Amniotic epithelial cell (primary cell): ENCODE measurements at places on chromosomes 2 and 18.
A peak's percentile ranks its signal among the peaks of the same experiment; 100 is the strongest.

DNA sequence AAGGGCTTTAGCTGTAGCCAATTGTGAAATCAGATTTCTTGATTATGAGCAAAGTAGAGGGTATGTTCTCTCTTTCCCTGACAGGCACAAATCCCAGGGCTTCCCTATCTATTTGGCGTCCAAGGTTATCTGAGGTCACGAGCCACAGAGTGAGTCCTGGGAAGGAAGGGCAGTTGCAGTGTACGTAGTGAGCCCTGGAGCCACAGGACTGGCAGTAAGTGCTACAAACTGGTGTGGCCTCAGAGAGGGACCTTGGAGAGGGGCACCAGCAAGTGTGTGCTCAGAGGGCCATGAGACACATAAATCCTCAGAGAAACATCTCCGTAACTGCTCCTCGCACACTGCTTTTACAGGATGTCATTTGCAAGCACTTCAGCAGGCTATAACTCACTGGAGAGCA, 115.5 kb upstream of the SH3BP4 start:
- DNase-seq, result peak; percentile 72

DNA sequence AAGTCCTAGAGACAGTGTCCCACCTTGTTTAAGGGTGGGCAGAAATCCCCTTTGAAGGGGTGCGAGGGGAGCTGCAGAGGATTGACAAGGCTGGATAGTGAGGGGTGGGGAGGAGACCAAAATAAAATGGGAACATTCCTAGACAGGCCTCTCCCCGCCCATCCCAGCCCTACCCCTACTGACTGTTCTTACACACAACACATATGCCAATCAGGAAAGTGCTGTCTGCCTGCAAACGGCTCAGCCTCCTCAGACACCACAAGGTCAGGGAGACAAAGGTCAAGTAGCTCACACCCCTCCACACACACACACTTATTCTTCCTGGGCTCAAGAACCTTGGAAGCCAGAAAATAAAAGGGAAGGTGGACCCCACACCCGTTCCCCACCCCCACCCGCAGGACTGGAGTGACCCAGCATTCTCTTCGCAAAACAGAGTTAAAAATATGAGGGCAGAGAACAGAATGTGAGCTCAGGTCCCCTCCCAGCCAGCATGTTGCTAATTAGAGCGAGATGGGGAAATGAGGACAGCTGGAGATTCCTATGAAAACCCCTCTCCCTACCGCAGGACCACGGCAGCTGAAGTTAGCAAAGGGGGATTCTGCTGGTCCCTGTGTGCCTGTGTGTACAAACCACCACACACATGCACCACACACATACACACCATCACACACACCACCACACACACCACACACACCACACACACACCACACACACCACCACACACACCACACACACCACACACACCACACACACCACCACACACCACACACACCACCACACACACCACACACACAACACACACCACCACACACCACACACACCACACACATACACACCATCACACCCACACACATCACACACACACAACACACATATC, 197.8 kb downstream of the TNS1 start:
- DNase-seq, result peak; percentile 21

GRCh38 chr2:203988500-203989260, 52.1 kb downstream of the ICOS start:
- DNase-seq, result no peak

GRCh38 chr2:143341478-143341877, 212.3 kb downstream of the ARHGAP15 start:
- DNase-seq, result no peak

DNA sequence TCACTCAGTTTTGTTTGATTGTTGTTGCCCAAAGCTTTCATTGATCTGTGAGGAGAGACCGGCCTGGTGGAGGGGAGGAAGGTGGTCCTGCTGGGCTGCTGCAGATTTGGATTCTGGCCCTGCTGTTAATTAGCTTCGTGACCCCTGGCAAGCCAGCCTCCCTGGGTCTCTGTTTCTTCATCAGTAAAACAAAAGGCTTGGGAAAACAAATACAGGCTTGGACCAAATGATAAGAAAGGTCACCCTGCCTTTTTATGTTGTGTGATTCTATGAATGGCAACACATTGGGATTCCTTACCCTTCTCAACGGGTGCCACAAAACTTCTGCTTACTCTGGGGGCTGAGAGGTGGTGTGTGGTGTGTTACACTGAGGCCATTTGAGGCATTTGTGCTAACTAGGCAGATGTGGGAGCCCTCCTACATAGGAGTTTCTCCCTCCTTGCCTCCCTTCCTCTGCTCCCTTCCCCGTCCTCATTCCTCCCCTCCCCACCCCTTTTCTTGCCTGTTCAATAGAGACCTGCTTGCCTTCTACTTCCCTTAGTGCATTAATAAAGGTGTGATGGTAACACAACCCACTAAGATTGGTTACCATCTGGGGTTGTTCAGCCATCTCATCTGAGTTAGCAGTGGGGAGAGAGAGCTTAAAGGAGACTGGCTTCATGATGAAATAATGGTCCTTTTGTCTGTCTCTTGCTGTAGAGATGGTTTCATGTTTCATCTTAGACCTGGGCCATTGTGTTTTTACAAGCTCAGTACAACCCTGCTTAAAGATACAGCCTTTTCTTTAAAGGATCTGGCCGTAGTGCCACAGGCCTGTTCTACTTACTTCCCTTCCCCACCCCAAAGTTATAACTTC, 96.2 kb downstream of the TANC1 start:
- DNase-seq, result no peak

DNA sequence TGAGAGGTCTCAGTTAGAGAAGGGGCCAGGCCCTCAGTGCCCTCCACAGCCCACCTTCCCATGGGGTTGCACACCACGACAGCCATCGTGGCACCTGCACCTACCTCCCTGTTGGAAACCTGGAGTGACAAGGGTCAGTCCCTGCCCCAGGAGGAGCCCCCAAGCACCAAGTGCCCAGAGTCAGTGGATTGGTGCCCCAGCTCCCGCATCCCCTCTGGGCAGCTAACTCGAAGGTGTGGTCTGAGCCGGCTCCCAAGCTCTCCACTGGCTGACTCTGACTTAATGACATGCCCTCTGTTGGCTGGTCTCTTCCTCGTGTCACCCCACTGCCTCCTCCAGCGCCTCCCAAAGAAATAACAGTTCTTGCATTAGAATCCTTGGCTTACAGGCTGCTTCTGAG, 116.4 kb downstream of the NDUFA10 start:
- DNase-seq, result no peak

GRCh38 chr2:101831351-101831865, 133.9 kb downstream of the MAP4K4 start:
- peak; percentile 86 for DNase-seq

- DNase-seq, result peak; percentile 57
These were observed 7.1 kb downstream of the ADAM17 start for GRCh38 chr2:9548506-9548905.

GRCh38 chr2:46286715-46287114, 10.5 kb upstream of the EPAS1 start:
- no peak for DNase-seq

DNA sequence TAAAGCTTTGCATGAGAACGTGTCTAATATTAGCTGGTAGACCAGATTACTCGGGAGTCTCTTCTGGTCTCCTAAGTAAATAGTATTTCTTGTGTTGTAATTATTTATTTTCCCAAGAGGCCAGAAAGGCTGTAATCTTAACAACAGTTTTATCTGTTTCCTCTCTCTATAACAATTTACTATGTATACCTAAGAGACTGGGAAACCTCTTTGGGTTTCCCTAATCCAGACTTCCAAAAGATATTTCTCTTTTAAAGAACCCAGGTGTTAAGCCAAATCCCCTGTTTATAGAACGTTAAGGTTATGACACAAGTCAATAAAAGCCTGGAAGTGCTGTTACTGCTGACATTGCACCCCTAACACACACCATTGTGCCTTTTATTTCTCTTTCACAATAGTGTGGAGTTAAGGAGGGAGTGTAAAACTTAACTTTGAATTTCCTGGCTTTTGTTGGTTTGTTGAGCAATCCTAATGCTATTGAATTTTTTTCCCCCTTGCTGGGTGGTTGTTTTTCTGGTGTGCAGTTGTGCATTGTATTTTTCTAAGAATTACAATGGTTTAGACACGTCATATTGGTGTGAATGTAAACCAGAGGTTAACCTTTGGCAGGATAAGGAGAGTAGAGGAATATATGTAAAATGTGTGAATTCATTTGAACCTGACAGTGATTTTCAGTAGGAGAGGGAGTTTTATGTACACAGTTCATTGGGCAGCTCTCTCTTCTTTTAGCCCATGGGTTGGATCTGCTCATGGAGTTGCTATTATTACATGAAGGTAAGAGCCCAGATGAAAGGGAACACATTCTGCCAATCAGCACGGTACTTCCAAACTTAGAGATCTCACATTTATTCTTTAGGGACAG, 192.8 kb downstream of the MTX2 start:
- no peak for DNase-seq

- DNase-seq, result no peak
These were observed 534.3 kb downstream of the ADCYAP1 start for GRCh38 chr18:1438967-1439366.

DNA sequence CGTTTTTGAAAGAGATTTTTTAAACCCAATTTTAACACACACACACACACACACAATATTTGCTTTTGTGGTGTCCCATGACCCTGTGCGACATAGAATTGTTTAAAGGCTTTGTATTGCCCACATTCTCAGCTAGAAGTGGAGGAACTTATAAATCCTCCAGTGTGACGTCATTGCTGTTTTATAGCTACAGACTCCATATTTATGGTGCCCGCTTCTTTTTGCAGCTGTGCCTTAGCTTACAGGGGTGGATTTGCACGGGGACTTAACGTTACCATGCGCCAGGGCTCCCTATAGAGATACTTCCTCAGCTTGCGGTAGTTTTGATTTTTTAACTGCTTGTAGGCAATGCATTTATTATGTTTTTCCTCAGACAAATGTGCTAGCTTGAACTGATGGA, 101.9 kb upstream of the SMIM21 start:
- no peak for DNase-seq

GRCh38 chr18:32368991-32369390, 101.7 kb downstream of the GAREM1 start:
- DNase-seq, result no peak

- DNase-seq, result no peak
These were observed 279.4 kb downstream of the CCDC178 start for GRCh38 chr18:33161131-33161530.

DNA sequence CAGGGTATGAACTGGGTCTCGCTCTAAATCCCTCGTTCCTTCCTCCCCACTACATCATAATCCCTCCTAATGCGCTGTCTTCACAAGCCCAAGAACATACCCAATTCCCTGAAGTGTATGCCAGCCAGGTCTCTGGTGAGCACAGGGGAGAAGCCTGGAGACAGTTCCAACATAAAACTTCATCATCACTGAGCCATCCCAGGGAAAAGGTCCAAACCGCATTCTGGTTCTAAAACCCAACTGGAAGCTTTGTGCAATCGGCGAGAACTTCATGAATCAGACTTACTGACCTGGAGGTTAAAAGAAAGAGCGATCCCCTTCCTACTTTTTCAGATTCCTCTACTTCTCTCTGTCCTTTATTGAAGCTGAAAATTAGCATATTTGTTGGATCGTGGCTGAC, 132.7 kb downstream of the ALPK2 start:
- peak; percentile 36 for DNase-seq

DNA sequence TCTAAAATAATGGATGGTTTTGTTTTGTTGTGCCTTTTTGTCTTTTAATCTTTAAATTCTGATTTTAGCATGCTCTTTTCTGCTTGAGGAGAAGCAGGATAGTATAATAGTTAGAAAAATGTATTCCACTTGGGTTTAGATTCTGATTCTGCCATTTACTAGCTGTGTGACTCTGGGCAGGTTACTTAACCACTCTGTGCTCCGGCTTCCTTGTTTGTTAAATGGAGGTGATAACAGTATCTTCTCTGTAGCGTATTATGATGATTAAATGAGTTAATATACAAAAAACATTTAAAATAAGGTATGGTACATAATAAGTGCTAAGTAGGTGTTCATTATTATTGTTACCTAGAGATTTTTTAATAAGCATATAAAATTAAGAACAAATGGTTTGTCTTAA, 26.9 kb upstream of the IL18RAP start:
- no peak for DNase-seq

DNA sequence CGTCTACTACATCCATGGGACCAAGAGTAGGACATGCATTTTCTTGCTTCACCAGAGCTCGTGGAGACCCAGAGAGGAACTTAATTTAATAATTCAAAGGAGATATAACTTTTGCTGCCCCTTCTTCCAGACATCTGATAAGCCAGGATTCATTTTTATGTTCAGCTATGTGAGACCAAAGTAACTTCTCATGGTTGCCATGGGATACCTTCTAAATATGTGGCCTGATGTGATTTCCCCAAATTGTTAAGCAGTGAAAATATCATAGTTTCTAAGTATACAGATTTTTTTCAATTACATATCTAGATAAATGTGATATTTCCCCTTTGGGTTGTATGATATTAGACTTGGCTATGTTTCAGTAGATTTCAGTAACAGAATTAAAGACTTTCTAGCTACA, 185.5 kb upstream of the FN1 start:
- DNase-seq, result no peak

- peak; percentile 50 for DNase-seq
These were observed 563 bp upstream of the POLE4 start for GRCh38 chr2:74957886-74958273.

GRCh38 chr2:216292886-216293301, 79.4 kb downstream of the MARCHF4 start:
- DNase-seq, result no peak

- no peak for DNase-seq
These were observed 13.4 kb downstream of the ITGAV start for GRCh38 chr2:186603286-186603685.

GRCh38 chr2:95278051-95278471, 3.8 kb downstream of the PROM2 start:
- DNase-seq, result peak; percentile 39

- DNase-seq, result no peak
These were observed 1556.8 kb upstream of the SLC39A10 start for GRCh38 chr2:194100201-194100600.

DNA sequence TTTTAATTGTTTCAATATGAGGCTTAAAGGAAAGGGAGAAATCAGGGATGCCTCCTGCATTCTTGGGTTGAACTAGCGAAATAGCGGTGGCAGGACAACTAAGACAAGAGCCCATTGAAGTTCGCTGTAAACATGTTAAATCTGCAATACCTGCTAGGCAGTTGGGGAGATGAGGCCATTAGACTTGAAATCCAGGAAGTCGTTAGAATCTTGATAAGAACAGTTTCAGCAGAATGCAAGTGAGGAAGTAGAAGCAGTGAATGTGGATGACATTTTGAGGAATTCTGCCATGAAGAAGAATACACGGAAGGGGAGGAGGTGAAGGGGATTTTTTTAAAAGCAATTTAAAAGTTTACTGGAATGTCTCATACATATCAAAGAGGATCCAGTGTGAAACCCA, 109.7 kb downstream of the LPIN1 start:
- DNase-seq, result no peak

DNA sequence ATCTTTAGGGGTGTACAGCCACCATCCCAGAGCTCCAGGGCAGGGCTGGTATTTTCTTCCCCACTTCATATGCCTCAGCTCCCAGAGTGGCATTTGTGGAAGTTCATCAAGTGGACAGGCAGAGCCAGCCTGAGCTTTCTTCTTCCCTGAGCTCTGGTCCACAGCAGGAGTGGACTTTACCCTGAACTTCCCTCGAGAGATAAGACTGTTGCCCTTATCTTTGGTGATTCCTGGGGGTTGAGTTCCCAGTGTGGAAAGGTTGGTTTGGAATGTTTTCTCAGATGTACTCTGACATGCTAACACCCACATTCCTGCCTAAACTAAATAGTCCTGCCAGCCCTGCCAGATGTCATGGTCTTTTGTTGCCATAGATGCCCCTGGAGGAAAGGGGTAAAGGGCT, 62.0 kb upstream of the LGALSL start:
- peak; percentile 9 for DNase-seq

- DNase-seq, result peak; percentile 23
These were observed 17.2 kb downstream of the EPHA4 start for GRCh38 chr2:221554769-221555493.
